GM06990 (cell line): ENCODE measurements at places on chromosomes 7 and 10.

DNA sequence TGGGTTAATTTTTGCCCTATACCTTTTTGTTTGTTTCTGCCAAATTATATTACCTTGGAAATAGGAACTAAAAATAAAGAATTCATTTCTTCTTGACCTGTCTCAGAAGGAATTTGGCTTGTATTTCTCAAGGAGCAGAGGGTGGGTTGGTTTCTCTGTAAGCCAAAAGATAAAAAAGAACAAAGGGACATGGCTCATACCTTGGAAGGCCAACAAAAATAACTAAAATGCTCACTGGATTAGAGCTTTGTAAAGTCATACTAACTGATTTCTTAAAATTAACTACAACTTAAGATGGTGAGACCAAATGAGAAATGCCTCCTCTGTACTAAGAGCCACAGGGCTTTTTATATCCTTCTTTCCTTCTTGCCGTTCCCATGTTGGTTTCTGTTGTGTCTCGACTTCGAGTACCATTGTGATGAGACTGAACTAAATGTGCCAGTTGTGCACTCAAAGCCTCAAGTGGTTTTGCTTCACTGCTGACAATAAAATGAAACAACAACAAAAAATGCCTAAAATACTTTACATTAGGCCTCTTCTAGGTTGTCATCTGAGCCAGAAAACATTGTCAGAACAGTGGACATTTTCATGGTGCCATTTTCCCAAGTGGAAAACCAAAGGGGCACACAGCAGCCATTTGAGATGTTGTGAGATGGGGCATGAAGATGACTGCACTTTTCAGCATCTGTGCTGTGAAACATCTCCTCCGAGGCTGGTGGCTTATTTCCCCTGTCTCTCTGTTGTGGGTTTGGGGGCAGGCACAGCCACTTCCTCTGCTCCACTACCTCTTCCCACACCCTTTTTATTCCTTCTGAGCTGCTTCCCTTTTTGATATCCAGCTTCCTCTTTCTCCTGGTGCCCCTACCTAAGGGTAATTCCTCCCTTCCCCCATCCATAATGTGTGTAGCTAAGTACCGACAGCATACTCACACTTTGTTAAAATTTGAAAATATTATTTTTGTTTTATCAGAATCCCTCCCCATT lies 51.8 kb upstream of the AGR3 start:
- DNase-seq, result no peak

DNA sequence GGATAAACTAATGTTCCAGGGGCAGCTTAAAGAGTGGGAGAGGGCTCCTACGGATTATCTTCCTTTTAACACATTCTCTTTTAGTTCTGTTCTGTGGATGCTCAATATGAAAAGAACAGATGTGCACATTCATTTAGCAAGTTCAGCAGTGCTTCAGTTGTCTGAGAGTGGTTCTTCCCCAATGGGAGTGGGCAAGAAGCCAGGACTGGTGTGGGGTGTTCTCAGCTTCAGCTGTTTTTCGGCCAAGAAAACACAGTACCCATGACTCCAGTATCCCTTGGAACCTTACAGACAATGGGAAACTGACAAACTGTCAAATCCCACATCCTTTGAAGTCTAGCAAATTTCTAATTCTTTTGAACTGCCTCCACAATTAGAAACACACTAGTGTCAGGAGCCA lies 71.5 kb upstream of the LRRC17 start:
- DNase-seq, result no peak

- peak; percentile 80 for DNase-seq
These were observed 50.2 kb upstream of the GNA12 start for GRCh38 chr7:2894118-2894940.

DNA sequence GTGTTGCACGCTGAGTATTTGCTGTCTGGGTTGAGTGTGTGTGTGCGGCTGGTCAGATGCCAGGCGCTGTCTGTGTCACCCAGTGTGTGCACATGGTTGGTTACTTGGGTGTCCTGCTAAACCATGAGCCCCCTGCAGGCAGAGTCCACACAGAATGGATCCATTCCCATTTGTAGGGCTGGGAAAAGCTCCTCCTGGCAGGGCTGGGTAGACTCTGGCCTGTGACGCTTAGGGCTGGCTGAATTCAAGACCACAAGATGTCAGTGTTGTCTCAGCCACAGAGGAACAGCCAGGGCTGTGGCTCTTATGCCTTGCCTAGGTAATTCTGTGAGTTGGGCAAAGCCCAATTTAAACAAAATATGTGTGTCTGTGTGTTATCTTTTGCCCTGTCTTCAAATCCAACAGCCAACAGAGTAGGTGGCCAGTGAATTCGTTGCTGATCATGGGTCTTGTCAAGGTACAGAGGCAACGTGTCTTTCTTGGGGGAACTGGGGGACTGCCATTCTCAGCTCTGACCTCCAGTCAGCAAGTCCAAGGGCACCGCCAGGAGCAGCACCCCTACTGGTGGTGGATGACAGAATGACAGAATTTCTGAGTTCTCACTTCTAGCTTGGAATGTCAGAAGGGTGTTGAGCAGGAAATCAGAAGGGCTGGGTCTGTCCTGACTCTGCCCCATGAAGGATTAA lies 285.1 kb downstream of the CCSER2 start:
- DNase-seq, result no peak

- no peak for DNase-seq
These were observed 23.7 kb downstream of the XPNPEP1 start for GRCh38 chr10:109899356-109900331.

DNA sequence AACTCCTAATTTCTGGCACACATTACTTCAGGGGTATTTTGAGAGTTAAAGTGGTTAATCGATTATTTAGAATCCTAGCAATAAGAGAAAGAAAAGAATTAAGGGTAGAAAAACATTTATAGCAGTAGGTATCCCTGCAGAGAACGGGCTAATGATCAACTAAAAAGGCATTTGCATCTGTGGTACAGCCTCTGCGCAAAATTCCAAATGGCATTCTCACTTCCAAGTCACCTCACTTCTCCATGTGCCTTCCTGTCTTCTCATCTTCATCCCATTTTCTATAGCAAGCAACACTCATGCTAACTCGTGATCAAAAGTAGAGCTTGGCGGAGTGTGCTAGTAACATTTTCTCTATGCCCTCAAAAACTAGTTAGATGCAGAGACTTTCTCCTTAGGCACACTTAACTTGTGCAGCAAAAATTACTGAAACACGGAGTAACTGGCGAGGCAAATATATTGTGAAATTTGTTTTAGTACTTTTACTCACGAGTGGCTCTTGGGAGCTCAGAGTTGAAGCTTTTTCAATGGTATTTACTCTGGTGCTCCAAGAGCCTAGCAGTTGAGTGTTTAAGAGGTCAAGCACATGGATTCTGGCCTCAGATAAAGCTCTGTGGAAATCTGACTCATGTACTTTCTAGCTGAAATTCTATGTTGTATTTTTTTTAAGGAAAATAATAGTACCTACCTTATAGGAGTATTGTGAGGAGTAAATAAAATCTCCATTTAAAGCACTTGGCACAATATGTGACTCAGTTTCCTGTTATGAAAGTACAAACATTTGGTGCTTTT lies 65.1 kb downstream of the MET start:
- DNase-seq, result no peak

- no peak for DNase-seq
These were observed 6.0 kb downstream of the GAD2 start for GRCh38 chr10:26222563-26222962.

GRCh38 chr10:14010101-14010558 lies 320.6 kb downstream of the FRMD4A start:
- DNase-seq, result no peak

GRCh38 chr10:89659143-89660131 lies 14.4 kb upstream of the PANK1 start:
- no peak for DNase-seq

- DNase-seq, result no peak
These were observed 52.6 kb downstream of the TMEM209 start for GRCh38 chr7:130152493-130153210.

DNA sequence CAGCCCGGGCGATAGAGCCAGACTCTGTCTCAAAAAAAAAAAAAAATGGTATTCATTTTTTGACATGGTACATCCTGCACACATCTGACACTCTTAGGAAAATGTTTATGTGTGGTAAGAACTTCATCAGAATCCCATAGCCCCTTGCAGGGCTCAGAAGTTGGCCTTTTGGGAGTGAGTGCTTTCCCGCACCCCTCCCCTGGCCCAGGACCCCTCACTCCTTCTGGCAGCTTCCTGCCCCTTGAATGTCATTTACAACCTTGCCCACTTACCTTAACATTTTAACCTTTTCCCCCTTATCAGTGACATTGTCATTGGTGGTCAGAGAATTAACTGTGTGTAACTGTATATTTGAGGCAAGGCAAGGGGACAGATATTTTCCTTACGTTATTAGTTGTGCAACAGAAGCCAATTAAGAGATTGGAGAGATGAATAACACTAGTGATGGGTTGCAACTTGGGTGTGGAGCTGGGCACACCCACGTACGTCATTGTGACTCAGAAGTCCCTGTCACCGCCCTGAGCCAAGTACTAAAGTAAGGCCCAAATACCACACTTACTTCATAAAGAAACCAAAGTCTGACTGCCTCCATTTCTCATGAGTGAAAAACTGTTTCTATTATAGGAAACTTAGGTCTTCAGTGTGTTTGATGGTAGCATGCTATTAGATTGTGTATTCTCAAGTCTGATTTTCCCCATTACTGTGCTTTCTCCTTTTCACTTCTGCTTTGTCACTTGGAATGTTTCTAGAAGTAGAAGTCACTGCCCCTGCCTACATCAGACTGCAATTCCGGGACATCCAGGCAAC lies 31.6 kb downstream of the OGDH start:
- peak; percentile 76 for DNase-seq
